ENCODE measurements at places on chromosomes 6 and 20.
A peak's percentile ranks its signal among the peaks of the same experiment; 100 is the strongest.

DNA sequence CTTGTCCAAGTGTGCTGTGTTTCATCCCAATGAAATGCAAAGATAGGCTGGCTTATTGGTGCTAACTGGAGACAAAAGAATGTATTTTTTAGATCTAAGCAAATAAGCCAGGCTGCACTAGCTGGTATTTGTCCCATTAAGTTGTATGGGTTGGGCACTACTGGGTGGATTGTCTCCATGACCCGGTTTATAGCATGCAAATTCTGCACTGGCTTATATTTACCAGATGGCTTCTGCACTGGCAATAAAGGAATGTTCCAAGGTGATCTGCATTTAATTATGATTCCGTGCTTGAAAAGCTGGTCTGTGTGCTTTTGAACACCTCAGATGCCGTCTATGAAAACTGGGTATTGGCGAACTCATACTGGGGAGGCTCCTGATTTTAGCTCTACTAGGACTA, 61.4 kb upstream of the MOCS1 start:
- DNase-seq, result no peak

GRCh38 chr20:58883241-58883691, 30.8 kb downstream of the GNAS start:
- DNase-seq, result peak; percentile 63

- DNase-seq, result no peak
Measured at GRCh38 chr6:30019819-30020218, 41.2 kb upstream of the POLR1H start.

- no peak for DNase-seq
Measured at GRCh38 chr20:20720158-20720557, 7.7 kb upstream of the RALGAPA2 start.

GRCh38 chr6:167549213-167549612, 224.3 kb downstream of the TTLL2 start:
- DNase-seq, result no peak

GRCh38 chr20:3135507-3136070, 24.1 kb downstream of the FASTKD5 start:
- no peak for DNase-seq

GRCh38 chr6:146910611-146911010, 293.6 kb upstream of the STXBP5 start:
- no peak for DNase-seq

DNA sequence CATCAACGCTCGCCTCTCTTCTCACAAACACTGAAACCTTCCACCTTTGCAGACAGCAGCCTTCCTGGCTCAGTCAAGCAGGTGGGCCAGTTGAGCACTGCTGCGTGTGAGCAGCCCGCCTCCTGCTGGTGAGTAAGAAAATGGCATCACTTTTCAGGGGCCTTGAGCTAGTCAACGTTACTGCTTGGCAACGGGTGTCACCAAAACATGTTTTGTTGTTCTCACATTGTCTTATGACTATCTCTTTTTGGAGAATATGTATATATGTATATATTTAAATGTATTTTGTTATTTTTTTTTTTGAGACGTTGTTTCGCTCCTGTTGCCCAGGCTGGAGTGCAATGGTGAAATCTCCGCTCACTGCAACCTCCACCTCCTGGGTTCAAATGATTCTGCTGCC, 97.0 kb upstream of the AGPAT4 start:
- DNase-seq, result peak; percentile 70

- DNase-seq, result no peak
Measured at GRCh38 chr6:110185879-110186278, 5.7 kb downstream of the CDC40 start.

DNA sequence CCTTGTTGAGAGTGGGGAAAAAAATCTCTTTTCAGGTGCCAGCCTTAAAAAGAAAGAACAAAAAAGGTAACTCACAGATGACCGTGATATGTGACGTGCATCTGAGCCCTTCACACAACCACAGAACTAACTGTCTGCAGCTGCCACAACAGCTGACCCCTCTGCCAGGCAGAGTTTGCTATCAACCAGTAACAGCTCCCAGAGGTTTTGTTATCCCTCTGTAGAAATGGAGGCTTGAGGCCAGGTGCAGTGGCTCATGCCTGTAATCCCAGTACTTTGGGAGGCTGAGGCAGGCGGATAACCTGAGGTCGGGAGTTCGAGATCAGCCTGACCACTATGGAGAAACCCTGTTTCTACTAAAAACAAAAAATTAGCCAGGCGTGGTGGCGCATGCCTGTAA, 42.8 kb downstream of the SLC52A3 start:
- DNase-seq, result no peak

- no peak for DNase-seq
Measured at GRCh38 chr20:25408170-25408547, 686 bp downstream of the GINS1 start.

DNA sequence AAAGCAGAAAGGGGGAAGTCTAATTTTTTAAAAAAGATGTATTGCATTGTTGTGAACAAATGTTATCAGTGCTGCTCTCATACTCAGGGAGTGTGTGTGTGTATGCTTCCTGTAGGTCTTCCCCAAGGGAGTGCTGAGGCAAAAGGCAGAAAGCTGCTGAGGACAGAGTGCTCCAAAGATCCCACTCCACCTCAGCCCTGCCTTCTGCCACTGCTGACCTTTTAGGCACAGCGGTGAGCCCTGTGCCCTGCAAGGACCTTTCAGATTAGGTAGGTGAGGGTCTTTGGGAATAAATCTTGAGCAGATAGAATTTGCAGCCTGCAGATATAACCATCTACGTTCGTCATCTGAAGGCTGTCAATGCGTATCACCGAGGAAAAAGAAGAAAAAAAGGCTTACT, 756.4 kb upstream of the MMS22L start:
- no peak for DNase-seq

DNA sequence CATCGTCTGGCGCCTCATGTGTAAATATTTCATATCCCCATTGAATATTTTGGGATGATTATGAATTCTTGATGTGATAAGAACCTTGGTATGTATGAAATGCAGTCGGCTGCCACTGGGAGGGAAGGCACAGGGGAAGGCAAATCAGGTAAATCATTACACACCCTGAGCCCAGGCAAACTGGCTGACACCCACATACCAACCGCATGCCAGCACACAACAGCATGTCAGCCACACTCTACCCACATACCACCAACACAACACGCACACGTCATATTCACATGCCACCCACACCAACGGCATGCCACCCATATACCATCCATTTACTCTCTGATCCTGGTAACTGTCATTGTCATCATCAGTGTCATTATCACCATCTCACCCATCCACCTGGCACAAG, 28.3 kb upstream of the MDGA1 start:
- DNase-seq, result no peak

- DNase-seq, result no peak
Measured at GRCh38 chr6:113439866-113440265, 417.3 kb upstream of the MARCKS start.

DNA sequence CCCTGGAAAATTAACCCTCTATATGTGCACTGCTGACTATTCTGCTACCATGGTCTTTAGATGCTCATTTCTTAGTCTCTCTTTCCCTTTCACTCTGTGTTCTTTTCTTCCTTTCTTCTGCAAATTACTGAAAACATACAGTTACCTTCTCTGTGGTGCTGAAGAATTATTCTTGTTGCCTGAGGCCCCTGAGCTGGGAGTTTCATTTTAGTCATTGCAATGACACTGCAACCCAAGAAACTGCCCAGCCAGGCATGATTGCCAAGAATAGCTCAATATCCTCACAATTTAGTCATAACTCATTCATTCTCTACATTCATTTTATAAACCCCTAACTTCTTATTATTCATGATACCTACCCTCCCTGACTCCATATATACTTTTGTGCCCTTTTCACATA, 245.8 kb upstream of the RAB32 start:
- no peak for DNase-seq

DNA sequence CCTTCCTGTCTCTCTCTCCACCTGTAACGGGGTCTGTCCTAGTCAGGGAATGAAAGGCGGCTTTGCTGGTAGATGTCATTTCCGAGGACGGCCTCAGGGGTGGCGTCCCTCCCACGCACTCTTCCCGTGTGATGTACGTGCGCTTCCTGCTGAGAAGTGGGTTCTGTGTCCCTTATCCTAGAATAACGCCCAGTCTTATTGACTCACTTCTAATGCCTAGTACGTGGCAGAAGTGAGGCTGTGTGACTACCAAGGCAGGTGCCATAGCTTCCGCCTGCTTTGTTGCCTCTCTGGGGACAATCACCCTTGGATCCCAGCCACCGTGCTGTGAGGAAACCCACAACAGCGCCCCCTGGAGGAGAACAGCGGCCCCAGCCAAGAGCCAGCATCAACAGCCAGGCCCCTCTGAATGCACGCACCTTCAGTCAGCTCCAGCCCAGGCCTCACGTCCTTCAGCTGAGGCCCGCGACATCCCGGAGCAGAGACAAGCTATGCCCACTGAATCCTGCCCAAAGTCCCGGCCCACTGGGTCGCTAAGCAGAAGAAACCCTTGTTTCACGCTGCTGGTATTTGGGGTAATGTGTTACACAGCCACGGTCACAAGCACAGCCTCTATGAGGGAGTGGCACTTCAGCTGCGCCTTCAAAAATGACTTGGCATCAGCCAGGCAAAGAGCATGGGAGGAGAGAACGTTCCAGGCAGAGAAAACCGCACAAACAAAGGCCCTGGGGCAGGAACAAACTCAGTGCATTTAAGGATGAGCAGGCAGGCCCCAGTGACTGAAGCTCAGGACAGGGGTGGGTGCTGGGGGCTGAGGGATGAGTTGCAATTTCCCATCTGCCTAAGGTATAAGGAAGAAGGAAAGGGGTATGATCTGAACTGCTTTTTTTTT, 224.2 kb downstream of the NFATC2 start:
- DNase-seq, result no peak

DNA sequence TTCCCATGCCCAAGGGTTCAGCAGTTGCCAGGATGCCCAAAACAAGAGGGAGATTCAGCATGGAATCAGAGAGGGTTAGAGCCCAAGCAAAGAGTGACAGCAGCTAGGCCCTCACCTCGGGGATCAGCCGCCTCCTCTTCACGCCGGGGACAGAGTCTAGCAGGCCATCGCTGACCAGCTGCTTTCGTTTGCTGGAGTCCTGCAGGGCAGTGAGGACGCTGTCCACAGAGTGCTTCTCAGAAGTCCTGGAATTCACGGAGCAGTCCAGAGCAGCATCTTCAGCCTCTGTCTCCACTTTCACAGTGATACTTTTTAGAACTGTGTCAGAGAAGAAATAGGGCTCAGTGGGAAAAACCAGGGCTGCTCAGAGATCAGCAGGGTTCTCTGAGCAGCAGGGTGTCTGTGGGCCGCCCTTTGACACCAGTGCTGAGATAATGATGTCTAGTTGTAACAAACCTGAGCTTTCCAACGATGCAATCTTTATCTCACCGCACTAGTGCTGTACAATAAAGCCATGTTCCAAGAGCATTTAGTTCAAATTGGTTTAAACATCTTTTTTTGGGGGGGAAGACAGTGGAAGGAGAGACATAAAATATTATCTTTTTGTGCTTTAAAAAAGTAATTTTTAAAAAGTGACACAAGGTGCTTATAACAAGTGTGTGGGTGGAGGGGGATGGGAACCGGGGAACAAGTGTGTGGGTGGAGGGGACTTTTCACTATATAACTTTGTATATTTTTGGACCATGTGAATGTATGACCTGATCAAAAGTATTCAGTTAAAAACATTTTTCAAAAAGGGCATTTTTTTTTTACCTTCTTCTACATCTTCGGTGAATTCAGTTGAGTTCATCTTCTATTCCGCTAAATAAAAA, 16.6 kb downstream of the BEND3 start:
- DNase-seq, result no peak

Data from fibroblast of gingiva (primary cell).